ENCODE measurements at places on chromosomes 3 and 15.

GRCh38 chr3:34359064-34359463 is 560.6 kb downstream of the PDCD6IP start:
- DNase-seq = no peak

GRCh38 chr3:126373682-126374601 is 16.7 kb upstream of the KLF15 start:
- no peak for DNase-seq

- DNase-seq = no peak
Measured at GRCh38 chr15:66838671-66839239, 136.7 kb downstream of the SMAD6 start.

DNA sequence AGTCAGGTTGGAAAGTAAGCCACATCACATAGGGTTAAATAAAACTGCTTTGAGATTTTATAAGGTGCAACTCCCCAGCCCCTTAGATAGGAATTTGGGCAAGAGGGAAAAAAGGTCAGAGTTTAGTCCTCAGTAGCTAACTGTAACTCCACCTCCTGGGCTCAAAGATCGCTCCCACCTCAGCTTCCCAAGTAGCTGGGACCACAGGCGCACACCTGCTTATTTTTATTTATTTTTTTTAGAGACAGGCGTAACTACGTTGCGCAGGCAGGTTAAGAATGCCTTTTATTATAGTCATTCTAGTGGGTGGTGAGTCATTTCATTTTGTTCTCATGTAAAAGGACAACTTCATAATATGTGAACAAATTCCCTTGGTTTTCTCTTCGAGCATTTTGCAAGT is 14.7 kb downstream of the TM2D3 start:
- no peak for DNase-seq

GRCh38 chr15:45668386-45668785 is 33.6 kb downstream of the SQOR start:
- no peak for DNase-seq

DNA sequence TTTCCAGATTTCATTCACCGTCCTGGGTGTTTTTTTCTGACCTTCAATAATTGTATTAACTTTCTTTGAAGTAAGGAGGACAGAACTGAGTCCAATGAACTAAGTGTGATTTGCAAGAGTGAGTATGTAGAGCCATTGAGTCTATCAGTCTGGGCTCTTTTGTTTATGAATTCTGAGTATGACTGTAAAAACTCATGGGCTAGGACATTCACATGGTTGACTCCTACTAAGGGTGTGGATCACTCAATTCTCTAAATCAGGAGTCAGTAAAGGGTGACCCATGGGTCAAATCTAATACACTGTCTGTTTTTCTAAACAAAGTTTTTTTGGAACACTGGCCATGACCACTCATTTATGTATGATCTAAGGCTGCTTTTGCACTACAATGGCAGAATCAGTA is 269.0 kb downstream of the ZNF385D start:
- DNase-seq = no peak

GRCh38 chr3:81289676-81290075 is 471.8 kb downstream of the GBE1 start:
- no peak for DNase-seq

GRCh38 chr3:136750209-136750896 is 1.8 kb downstream of the STAG1 start:
- no peak for DNase-seq

- DNase-seq = no peak
Measured at GRCh38 chr3:96101006-96101560, 713.3 kb upstream of the EPHA6 start.

GRCh38 chr3:151556596-151556995 is 95.7 kb upstream of the IGSF10 start:
- no peak for DNase-seq

DNA sequence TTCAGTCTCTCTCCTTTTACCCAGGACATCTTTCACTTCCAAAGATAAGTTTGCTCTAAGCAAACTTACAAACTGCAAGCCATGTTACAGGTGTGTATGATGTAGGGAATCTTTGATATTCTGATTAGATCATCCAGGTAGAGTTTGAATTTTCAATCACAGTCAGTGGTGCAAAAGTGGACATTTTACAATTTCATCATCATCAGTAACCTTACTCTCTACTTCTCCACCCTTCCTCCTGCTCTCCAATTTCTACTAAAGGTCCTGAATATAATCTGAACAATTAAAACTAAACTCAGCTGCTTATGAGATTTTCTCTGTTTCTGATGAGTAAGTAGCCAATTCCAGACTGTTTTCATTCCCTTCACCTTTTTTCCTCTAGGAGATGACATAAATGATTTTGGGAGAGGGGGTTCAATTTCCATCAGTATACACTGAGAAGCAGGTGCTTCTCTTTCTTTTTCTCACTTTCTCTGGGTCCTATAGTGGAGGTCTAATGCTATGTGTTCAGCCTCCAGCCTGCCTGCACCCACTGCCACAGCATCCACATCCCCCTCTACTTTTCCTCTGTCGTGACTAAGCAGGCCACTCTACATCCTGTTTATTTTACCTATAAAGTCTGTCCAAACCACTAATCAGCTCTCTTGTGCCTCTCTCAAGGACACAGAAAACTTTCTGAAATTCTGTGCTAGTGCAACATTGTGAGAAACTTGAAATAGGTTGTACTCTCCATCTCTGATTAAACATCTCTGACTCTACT is 27.6 kb downstream of the SUCNR1 start:
- no peak for DNase-seq

- no peak for DNase-seq
Measured at GRCh38 chr3:192915304-192915703, 2.4 kb downstream of the MB21D2 start.

- DNase-seq = no peak
Measured at GRCh38 chr15:74726774-74727164, 1.4 kb upstream of the CYP1A1 start.

DNA sequence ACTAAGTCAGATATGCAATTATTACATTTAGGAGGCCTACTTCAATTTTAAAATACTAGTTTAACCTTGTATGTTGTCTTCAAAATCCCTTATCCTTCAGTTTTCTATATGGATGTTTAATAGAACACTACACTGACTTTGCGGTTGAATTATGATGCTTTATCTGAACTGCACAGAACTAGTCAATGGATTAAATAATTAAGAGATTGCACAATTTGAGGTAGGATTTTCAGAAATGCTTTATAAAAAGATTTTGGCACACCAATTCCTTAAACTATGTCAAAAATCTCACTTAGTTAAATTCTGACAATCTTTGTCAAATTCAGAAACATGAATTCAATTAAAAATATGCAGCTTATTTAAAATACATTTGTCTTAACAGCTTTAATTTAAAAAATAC is 28.1 kb downstream of the ATOSA start:
- DNase-seq = no peak

DNA sequence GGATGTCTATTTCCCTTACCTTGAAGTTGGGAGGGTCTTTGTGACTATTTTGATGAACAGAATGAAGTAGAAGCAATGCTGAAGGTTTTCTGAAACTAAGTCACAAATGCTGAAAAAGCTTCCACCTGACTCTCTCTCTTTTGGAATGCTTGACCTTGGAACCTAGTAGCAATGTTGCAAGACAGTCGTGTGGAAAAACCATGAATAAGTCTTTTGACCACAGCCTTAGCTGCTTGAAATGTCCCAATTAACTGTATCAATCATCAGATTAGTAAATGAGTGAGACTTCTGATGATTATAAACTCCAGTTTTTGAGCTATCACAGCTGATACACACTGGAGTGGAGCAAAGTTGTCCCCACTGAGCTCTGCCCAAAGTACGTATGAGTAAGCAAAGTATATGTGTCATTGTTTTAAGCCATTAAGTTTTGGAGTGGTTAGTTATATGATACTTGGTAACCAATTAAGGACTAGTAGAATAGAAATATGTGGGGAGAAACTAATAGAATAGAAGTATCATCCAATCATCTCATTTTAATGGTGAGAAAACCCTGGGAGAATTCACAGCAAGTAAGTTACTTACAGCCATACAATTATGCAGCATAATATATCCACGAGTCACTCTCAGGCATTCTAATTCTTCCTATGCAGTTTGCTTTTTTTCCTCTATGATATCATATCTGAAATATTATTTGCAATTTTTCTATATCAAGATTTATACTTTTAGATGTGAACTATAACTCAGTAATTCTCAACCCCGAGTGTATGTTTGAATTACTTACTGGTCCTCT is 1010.6 kb downstream of the ROBO2 start:
- no peak for DNase-seq

GRCh38 chr15:51796847-51797401 is 32.5 kb upstream of the TMOD3 start:
- DNase-seq = no peak

DNA sequence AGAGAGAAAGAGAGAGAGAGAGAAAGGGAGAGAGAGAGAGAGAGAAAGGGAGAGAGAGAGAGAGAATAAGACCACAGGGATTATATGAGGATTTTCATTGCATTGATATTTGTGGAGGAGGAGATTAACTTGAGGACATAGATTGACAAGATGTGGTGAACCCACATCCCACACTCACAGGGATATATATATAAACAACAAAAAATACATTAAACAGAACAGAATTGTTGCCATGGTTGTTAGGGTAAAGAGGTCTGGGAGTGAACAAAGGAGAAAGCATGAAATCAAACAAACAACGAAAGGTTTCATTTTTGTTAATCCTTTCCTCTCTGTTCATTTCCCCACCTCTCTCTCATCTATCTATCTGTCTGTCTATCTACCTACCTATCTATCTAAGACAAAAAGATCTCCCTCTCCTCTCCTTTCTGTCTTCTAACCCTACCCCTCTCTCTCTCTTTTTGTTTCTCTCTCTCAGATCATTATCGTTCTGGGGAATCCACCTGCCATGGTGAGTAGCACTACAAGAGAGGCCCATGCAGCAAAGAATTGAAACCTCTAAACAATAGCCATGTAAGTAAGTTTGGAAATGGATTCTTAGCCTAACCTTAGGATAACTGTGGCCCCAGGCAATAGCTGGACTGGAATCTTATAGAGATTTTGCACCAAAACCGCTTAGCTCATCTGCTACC is 280.9 kb downstream of the RAP2B start:
- DNase-seq = no peak

DNA sequence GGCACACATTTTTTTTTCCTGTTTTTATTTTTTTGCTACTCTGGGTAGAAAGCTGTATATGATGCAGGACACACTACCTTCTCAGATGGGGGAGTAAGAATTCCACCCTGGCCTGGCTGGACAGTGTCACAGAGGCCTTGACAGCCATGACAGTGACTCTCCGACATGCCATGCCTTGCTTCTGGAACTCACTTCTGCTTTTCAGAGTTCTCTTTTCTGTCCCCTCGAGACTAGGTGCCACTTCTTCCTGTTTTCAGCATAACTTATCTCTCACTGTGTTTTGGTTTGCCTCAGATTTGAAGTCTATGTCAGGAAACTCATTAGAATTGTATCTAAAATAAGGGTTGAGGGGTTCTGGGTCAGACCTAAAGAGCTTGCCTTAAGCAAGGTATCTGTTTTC is 69.1 kb upstream of the SEC13 start:
- no peak for DNase-seq

DNA sequence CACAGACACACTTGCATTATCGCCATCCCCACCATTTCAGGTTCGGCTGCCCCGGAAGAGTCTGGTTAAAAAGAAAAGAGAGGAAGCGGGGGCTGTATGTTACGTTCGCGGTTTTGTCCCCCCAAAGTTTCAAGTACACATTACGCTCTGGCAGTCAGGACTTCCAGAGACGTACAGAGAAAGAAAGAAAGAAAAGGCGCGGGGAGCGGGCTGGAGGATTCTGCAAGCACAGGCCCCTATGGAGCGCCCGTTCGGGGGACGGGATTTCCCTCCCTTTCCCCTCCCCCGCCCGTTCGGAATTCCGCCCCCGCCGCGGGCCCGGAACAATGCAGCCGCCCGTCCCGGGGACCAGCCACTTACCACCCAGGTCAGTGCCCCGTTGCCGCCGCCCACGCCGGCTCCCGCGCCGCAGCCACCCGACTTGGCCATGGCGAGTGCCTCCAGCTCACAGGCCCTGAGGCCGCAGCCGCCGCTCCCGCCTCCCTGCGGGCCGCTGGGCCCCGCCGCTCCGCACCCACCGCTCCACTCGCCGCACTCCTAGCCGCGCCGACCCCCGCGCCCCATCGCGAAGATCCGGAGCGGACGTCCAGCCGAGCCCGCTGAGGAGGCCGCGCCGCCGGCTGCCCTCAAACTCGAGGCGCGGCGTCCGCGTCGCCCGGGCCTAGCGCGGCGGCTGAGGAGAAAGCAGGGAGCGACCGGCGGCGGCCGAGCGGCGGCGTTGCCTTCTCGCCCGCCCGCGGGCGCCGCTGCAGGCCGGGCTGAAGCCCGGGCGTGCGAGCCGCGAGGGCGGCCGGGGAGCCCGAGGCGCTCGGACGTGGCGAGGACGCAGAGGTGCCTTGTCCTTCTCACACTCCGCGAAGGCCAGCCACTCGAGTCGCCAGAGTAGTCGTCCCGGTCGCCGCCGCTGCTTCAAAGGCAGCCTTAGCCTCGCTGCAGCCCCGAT is 567 bp downstream of the TOP2B start:
- DNase-seq = peak; percentile 28

- no peak for DNase-seq
Measured at GRCh38 chr3:151557068-151557840, 96.4 kb upstream of the IGSF10 start.

- DNase-seq = no peak
Measured at GRCh38 chr15:77168141-77168540, 97.2 kb upstream of the TSPAN3 start.

DNA sequence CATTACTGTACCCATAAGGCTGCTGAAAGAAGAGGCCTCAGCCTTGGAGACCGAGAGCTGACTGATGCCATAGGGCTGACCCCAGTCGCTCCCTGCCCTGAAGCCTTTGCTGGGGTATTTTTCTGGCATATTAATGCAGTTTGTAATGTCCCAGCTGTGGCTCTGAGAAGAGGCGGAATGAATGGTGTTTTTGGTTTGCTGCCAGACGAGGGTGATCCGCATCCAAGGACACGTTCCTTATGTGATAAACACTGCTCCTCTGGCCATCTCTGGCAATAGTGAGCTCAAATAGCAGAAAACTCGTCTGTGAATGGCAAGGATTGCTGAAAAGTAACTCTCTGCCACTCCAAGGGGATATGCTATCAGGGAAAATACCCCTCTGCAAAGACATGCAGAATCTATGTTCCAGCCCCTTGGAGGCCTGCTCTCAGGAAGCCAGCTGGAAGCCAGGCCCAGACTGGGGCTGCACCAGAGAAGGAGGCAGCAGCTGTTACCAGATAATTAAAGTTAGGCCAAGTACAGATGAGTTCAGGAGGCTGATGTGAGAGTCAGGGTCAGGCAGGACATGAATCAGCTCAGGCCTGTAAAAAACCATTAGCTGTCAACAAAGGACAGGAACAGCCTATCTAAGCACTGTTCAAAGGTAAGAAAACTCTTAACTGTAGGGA is 28.9 kb upstream of the KLHL6 start:
- DNase-seq = no peak
